ENCODE measurements at places on chromosomes 5 and 9.
A peak's percentile ranks its signal among the peaks of the same experiment; 100 is the strongest.

DNA sequence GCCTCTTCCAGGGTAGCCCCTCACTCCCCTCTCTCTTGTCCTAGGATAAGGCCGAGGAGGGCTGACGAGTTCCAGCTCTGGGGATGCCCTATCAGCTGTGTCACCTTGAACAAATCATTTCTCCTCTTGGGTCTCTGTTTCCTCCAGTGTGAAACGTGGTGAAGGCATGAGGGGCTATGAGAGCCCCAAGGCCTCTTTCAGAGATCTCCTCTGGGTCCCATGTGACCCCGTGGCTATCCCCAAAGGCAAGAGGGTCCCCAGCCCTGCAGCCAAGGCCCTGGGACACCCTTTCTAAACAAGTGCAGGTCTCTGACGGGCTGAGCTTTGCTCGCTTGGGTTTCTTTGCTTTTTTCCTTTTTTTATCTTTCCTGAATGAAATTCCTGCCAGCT is 25.5 kb upstream of the SPTLC1 start:
- DNase-seq: no peak

DNA sequence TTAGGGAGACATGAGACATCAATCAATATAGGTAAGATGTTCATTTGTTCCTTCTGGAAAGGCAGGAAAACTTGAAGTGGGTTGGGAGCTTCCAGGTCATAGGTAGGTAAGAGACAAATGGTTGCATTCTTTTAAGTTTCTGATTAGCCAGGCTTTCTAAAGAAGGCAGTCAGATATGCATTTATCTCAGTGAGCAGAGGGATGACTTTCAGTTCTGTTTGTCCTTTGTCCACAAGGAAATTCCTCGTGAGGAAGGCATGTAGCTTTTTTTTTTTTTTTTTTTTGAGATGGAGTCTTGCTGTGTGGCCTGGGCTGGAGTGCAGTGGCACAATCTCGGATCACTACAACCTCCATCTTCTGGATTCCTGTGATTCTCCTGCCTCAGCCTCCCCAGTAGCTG is 155.3 kb upstream of the ABCA1 start:
- no peak for DNase-seq

- DNase-seq: no peak
These were observed 96.1 kb upstream of the ADAMTS19 start for GRCh38 chr5:129363991-129364390.

GRCh38 chr9:136438548-136439480 is 831 bp downstream of the INPP5E start:
- peak; percentile 51 for DNase-seq

GRCh38 chr9:14258156-14258555 is 55.8 kb downstream of the NFIB start:
- DNase-seq: no peak

- DNase-seq: no peak
These were observed 7.8 kb downstream of the PHYHD1 start for GRCh38 chr9:128928624-128929023.

- DNase-seq: peak; percentile 44
These were observed 110.7 kb upstream of the NFIL3 start for GRCh38 chr9:91534374-91534773.

DNA sequence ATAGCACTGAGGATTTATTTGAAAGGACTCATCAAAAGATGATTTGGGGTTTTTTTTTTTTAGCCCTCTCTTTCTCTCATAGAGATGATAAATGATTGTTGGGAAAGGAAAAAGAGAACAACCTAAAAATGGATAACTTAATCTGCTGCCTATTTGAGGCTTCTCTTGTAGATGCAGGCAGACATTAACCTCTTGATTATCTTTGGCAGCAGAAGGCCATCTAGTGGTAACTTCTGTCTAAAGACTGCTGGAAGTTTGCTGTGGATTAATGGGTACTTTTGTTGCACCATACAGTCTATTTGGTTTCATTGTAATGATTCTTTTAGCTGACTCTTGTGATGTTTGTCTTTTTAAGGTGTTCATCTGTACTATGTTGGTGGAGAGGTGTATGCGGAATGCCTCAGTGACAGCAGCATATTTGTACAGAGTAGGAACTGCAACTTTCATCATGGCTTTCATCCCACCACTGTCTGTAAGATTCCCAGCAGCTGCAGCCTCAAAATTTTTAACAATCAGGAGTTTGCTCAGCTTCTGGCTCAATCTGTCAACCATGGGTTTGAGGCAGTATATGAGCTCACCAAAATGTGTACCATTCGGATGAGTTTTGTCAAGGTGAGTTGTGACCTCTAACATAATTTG is 18.8 kb downstream of the SMIM32 start:
- peak; percentile 39 for DNase-seq

DNA sequence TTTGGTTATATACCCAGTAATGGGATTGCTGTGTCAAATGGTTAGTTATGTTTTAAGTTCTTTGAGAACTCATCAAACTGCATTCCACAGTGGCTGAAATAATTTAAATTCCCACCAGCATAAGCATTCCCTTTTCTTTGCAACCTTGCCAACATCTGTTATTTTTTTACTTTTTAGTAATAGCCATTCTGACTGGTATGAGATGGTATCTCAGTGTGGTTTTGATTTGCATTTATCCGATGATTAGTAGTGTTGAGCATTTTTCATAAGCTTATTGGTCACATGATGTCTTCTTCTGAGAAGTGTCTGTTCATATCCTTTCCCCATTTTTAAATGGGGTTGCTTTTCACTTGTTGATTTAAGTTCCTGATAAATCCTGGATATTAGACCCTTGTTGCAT is 435.7 kb upstream of the RIOK2 start:
- peak; percentile 76 for DNase-seq

- peak; percentile 81 for DNase-seq
These were observed 8.4 kb upstream of the RGS7BP start for GRCh38 chr5:64497386-64497785.

DNA sequence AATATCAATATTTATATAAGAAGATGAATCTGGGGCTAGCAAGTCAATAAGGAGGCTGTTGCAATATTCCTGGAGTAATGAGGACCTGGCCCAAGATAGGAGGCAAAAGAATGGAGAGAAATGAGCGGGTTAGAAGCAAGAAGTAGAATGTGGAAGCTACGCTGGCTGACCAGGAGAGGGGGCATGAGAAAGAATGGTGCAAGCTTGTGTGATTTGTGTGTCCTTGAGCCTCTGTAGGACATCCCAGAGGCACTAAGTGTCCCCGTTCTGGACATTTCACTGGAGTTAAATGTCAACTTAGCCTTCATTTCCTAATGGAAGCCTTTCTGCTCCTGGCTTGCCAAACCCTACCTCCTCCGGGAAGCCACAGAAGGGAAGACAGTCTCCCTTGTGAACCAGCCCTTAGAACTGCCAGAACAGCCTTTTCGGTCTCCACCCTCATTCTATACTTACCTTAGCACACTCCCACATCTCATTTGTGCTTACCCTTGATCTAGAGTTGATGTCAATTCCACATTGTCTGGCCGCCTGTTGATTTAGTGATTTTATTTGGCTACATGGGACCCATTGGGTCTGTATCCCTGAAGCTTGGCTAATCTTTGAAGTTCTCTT is 6.7 kb upstream of the PDE6A start:
- DNase-seq: no peak

DNA sequence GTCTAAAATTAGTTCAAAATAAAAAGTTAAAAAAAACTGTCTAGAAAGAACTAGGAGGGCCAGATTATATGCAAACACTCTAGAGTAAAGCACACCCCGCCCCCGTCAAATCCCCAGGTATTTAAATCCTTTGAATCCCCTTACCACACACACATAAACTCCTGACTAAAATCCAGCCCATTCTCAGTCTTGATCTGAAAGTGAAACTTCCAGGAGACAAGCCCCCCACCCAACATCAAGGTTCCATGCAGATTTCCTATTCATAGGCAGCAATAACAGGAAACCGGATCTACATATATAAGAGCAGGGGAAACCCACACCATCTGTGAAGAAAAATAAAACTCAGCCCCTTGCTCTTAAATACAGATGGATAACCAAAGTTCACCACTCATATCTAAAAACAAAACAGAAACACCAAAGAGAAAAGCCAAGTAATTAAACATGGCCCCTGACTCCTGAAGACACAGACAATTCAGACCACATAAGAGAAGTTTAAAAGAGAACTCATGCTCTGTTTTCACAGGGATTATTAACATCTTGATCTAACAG is 42.3 kb downstream of the MARCHF3 start:
- no peak for DNase-seq

DNA sequence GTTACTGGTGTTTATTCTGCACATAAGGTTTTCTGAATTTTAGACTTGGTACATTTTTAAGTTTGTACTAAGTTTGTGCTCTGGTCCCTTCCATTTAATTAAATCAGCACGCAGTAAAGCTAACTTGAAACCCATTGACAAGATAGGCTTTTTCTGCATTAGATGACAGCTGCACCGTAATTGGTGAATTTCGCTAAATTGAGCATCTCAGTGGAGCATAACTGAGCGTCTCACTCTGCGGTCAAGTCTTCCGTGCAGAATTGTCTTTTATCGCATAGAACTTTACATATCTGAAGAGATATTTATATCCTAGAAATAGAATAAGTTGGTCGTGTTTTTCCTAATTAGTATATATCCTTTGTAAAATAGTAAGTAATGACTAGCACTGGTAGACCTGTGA is 4.1 kb downstream of the SUB1 start:
- DNase-seq: no peak

DNA sequence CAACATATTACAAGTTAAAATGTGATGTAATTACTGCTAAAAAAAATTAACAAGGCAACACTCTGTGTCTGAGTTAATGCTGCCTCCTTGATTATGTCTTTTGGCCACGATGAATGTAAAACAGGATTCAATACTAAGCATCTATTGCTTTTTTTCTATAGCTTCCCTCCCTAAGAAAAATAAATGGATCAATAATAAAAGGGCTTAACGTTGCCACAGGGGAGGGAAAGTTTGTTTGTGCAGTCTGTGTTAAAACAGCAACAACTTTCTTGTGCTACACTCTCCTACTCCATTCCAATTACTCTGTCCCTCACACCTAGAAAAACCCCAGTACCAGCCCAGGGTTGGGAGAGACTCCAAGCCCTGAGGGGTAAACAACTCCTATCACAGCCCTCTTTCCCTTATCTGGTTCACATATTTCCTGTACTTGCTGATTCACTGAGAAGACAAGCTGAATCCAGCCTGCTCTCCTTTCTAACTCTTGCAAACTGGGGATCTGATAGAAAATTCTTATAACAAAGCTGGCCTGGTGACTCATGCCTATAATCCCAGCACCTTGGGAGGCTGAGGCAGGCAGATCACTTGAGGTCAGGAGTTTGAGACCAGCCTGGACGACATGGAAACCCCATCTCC is 44.8 kb downstream of the PTPN3 start:
- peak; percentile 83 for DNase-seq

DNA sequence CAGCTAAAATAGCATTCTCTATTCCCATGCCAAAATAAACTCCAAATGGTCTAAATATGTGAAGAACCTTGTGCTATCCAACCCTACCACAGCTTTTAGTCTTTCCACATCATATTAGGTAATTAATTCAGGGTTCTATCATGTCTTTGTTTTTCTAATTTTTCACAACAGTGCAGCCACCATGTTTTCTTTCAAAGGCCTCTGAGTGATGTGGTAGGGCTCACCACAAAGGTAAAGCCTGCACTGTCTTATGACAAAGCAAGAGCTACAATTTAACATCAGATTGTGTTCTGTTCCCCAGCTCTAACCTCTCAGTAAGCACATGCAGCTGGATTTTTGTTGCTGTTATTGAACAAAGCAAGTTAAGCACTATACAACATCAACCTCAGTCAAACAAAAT is 52.4 kb downstream of the MEF2C start:
- DNase-seq: no peak

GRCh38 chr9:137649553-137649952 is 30.7 kb downstream of the EHMT1 start:
- DNase-seq: no peak

GRCh38 chr9:109710830-109711229 is 69.2 kb upstream of the PALM2AKAP2 start:
- DNase-seq: no peak

DNA sequence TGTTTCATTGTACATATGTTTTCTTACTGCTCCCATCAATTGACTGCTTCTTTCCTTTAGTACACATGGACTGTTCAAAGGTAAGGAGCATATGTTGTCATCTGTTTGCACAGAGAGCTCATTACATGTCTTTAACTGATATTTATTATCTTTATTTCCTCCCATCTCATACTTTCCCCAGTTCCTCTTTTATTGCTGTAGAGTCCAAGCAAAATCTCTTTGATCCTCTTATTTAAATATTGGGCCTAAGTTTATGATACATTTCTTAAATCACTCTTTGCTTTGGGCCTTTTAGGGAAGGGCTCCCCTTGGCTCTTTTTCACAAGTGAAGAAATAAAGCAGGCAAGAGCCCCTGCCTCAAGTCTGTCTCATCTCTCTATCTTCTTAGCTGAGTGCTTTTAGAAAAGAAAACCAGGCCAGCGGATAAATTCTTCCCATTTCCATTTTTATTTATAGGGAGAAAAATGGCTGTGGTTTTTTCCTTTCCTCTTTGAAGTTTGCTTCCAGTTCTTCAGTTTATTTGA is 152.4 kb downstream of the DOCK2 start:
- no peak for DNase-seq

DNA sequence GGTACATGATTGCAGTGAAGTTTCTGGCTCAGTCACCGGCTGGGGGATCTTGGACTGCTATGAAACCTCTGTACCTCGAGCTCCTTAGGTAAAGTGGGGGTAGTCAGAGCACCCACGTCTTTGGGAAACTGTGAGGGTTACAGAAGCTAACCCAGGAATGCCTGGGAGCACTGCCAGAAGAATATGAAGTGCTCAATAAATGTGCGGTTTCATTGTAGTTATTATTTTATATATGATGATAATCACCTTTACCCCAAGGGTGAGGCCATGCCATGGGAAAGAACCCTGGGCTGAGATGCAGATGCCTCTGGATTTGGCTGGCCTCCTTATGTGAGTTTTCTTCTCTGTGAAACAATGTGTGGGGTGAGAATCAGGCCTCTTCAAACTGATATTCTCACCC is 3.7 kb downstream of the NPR3 start:
- DNase-seq: peak; percentile 14

- no peak for DNase-seq
These were observed 14.6 kb downstream of the DAPK1 start for GRCh38 chr9:87512311-87512710.

- DNase-seq: no peak
These were observed 9.1 kb downstream of the MEGF10 start for GRCh38 chr5:127299678-127300077.

- DNase-seq: no peak
These were observed 144.0 kb upstream of the PLPPR1 start for GRCh38 chr9:100884518-100884917.

GRCh38 chr5:57176350-57176857 is 2.5 kb downstream of the GPBP1 start:
- DNase-seq: peak; percentile 45
